ENCODE measurements at places on chromosomes 13 and 19. TPM values are rescaled to one million over a fixed set of nuclear protein-coding genes. Genes with fewer than 3 reads are reported as not detected.

- DNase-seq: peak; percentile 48
These were observed 1.1 kb downstream of the ZNF850 start for GRCh38 chr19:36771261-36772231.

DNA sequence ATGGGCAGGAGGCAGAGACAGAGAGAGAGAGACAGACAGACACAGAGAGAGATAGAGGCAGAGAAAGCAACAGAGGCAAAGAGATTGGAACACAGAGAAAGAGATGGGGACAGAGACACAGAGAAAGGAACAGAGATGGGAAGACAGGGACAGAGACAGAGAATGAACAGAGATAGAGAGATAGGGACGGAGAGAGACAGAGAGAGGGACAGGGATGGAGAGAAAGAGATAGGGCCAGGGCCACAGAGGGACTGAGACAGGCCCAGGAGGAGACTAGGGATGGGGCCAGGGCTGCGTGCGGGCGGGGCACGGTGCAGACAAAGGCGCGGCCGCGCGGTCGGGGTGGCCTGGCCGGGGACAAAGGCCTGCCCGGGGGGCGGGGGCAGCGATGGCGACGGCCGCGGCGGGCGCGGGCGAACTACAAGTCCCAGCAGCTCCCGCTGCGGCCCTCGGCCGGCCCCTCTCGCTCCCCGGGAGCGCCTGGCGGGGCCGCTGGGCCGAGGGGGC is at the start of gene ZNF358:
Gene ZNF358 (plus strand): TSS at position 459 of the 507 bp plus-strand sequence. CDS start 3,140 bp downstream, outside the sequence.
- DNase-seq: no peak

DNA sequence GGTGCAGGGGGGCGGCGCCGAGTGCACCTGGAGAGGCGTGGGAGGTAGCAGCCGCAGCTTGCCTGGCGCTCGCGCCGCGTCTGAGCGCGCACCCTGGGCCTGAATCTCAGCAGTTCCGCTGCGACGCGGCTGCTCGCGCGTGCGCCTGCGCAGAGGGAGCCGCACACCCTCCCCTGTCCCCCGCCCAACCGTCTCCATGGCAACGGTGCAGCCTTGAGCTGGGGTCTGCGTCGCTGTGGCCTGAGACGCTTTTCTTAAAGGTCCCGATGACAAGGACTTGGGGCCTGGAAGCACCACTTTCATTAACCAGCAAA is at the start of gene PNMA8B:
Gene PNMA8B (minus strand): TSS at position 82 of the 314 bp plus-strand sequence. CDS start 402 bp downstream, outside the sequence.
- DNase-seq: no peak

- no peak for DNase-seq
These were observed 3.6 kb upstream of the KCNN4 start for GRCh38 chr19:43784241-43784980.

GRCh38 chr19:17473041-17473440 is 2.7 kb downstream of the SLC27A1 start:
- DNase-seq: no peak

DNA sequence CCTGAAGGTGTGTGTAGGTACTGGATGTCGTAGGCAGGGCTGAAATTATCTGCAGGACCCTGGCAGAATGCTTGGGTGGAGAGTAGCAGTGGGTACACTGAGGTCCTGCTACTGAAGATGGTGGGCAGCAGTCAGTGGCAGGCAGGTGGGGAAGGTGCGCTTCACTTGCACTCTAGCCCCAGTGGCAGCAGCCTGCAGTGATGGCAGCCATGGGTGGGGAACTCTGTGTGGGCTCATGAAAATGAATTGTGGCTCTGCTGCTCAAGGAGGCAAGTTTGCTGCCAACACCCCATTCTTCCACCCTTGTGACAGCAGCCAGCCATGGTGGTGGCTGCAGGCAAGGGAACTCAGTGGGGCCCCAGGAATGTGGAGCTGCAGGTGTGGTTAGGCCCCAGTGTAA is 1242.7 kb upstream of the MIR17HG start:
- DNase-seq: no peak

DNA sequence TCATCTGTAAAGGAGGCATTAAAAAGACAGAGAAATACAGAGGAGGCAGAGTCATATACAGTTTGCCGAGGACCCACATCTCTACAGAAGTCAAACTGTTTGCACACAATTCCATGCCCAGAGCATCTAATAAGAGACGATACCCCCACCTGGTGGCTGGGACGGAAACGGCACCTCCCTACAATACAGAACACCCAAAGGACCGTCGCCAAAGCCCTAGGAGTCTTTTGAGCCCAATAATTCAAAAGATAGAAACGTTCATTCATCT is 703 bp upstream of the PLEKHG2 start:
- DNase-seq: peak; percentile 85

GRCh38 chr19:17370026-17370587 is 7.0 kb downstream of the PLVAP start:
- no peak for DNase-seq

- no peak for DNase-seq
These were observed 1.3 kb upstream of the LRCH1 start for GRCh38 chr13:46551410-46552302.

DNA sequence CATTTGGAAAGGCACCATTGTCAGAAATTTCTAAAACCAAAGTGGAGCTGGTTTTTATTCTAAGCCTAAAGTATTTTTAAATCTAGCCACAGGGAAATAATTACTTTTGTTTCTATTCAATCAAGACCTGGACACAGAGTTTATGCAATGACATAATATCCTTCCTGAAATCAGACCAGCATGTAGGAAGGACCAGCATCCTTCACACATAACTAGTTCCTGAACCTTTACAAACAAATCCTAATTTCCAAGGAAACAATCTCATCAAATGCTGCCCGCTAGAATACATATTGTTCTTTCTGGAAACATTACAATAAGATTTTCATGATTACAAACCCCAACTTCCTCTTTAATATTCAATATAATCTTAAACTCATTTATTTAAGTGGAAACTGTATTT is 1.5 kb downstream of the STARD13 start:
- DNase-seq: no peak

DNA sequence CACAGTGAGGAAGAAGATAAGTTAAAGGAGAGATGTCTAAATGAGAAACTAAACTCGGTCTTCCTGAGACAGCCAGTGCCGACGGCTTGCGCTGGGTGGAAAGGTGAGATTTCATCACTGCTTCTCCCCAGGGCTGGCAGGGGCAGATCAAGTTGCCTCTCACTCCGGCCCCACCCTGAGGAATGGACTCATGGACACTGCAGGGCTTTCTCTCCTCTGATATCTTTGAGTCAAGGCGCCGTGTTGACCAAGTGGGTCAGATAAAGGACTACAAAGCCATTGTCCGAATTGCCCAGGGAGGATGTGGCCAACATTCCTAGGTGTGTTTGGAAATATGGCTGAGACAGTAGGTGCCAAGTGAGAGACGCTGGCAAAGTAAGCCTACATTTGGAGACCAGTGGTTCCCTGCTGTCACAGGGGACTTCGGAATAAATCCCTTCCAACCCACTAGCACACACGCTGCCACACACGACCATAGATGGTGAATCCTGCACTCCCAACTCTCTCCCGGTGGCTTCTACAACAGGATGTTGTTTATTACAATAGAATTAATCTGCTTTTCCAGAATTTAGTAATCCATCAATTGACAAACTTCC is 156.5 kb upstream of the TSC22D1 start:
- no peak for DNase-seq

GRCh38 chr13:46478651-46479050 is 74.3 kb upstream of the LRCH1 start:
- DNase-seq: no peak

- DNase-seq: no peak
These were observed 465.1 kb upstream of the SLC10A2 start for GRCh38 chr13:103531278-103531677.

Gene KL
- polyA plus RNA-seq: 2.5 TPM

Gene LENG1
- 8.1 TPM for polyA plus RNA-seq

Gene ANGPTL8
- polyA plus RNA-seq: 0.87 TPM

Gene PSG11
- polyA plus RNA-seq: 0.83 TPM

Gene KANK3
- 10.3 TPM for polyA plus RNA-seq

Data from forelimb muscle (tissue), 1 donor.